Skin of body (tissue), 3 donors: ENCODE measurements at places on chromosomes 1 and 21.
A peak's percentile ranks its signal among the peaks of the same experiment; 100 is the strongest.

- DNase-seq, result peak; percentile 39
Observed at GRCh38 chr1:167795810-167796740, 74.3 kb downstream of the MPZL1 start.

DNA sequence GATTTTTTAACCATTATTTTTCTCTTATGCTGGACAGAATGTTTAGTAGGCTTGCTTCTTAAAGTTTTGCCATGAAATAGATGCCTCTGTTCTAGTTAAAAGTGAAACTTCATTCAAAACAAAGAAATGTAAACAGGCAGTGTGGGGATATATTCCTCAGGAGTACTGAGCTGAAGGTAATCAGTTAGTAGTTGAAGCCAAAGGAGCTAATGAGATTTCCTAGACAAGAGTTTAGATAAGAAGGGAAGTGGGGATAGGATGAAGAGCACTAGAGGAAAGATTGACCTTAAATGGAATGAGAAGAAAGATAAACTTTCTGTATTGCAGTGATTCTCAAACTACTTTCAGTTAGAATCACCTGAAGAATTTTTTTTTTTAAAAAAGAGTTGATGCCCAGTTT lies 23.9 kb downstream of the PRRC2C start:
- DNase-seq, result no peak

DNA sequence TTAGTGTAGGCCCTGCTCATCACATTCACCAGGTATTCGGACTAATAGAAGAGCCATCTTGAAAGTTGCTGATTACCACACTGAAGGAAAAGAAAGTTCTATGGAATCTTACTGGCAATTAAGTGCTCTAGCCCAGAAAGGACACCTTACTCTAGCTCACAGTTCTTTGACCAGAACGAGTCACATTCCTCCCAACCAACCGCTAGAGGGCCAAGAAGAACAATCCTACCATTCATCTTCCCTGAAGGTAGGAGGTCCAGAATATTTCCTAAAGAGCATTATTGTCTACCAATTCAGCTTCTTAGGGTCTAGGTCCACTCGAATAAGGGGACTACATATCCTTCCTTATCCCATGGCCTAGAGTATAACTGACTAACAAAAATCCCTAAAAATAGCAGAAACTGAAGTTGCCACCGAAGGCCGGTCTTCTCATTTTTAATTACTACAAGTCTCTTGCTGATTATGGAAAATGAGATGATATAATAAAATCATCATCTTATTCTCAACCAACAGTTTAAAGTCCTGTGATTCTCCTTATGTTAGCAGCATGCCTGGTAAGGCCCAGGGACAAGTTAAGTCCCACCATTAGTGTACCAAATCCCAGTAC lies 2.7 kb upstream of the FMO1 start:
- no peak for DNase-seq

DNA sequence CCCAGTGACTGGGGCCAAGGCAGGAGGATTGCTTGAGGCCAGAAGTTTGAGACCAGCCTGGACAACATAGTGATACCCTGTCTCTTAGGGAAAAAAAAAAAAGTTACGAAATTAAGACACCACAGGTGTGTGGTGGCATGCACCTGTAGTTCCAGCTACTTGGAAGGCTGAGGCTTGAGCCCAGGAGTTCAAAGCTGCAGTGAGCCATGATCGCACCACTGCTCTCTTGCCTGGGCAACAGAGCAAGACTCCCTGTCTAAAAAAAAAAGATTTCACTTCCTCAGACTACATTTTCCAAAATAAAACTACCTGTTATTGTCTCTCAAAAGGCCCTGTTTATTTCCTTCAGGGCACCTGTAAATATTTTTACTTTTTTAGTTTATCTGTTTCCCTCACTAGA lies 4.7 kb upstream of the STK40 start:
- DNase-seq, result no peak

GRCh38 chr21:44657635-44658540 lies at the start of gene KRTAP12-3:
Gene KRTAP12-3, plus strand, starts transcription at chr21:44657932. Its CDS starts 48 bp downstream, at chr21:44657980.
- no peak for DNase-seq

DNA sequence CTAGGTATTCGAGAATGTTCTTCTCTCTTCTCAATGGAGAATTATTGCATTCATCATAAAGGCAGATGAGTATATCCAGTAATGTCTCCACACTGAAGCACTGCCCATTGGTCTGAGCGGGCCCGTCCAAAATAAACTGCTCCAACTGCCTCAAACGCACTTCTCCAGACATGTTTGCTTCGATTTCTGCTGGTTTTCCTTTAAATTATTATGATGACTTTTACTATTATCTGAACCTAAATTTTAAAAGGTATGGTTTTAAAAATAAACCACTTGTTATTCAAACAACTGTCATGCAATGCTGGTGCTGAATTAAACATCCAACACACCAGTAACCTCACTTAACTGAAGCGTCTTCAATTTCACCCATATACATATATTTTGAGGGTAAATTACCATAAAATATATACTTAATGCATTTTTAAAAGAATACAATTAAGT lies 1.3 kb downstream of the CDC42BPA start:
- peak; percentile 12 for DNase-seq
